Globus pallidus (tissue), 1 donor: ENCODE measurements at places on chromosomes 16 and 17.

DNA sequence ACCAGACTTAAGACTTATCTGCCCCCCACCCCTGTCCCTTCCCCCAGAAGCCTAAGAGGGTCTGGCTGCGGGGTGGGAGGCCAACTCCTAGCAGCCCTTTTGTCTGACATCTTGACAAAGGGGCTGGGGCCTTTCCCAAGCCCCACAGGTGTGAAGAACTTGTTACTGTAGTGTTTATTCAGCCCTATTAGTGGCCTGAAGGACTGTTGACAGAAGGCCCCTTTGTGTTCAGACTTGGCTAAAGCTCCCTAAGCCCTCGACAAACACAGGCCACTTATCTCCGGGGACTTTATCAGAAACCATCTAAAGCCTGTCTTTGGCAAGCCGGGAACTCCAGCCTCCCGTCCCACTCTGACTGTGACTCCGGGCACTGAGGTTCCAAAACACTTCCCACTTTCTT, 129.8 kb downstream of the NTN1 start:
- DNase-seq = peak; percentile 29

- DNase-seq = no peak
These were observed at the start of gene PRSS8 for GRCh38 chr16:31135535-31136286. Gene PRSS8, minus strand, starts transcription at chr16:31135727. Its CDS starts 229 bp downstream, at chr16:31135498.

- peak; percentile 86 for DNase-seq
These were observed 10.0 kb upstream of the MPRIP start for GRCh38 chr17:17032131-17032692.

GRCh38 chr16:88782454-88783390, 2.3 kb downstream of the PIEZO1 start:
- no peak for DNase-seq

- DNase-seq = no peak
These were observed 60.5 kb downstream of the ACSM2B start for GRCh38 chr16:20515688-20516090.

DNA sequence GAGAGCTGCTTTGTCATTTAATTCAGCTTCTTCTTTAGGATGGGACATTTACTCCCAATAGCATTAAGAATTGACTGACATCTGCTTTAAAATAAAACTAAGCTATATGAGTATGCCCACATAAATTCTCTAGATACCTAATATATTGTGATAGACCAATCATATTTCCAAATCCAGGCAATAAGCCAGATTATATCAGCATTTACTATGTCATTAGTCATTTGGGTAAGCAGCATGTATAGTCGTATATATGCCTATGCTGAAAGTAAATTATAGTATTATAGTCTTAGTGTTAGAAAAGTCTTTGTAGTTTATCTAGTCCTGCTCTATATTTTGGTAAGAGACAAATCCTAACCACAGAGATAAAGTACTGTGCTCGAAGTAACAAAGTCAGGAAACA, 958.1 kb downstream of the KCNJ2 start:
- no peak for DNase-seq

DNA sequence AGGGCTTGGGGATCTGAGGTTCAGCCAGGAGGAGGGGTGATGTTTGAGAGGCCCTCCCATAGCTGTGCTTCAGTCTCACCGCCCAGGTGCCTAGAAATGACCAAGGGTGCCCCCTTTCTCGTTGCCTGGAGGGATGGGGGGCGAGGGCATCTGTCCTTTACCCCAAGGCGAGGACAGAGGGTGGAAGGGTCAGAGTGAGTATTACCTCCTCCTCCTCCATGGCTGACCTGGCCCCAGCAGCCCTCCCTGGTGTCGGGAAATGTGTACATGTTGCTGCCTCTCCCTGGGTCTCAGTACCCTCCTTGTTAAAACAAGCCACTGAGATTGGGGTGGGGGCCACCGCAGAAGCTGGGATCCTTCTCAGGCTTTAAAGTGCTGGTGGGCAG, 2.4 kb downstream of the NECAB2 start:
- no peak for DNase-seq

- no peak for DNase-seq
These were observed 65.8 kb upstream of the ENDOV start for GRCh38 chr17:80349151-80349651.

- DNase-seq = no peak
These were observed 145.6 kb upstream of the CHMP6 start for GRCh38 chr17:80845863-80846671.

GRCh38 chr17:72906306-72906705, 186.2 kb downstream of the SLC39A11 start:
- DNase-seq = no peak

- no peak for DNase-seq
These were observed 41.5 kb downstream of the ABCC1 start for GRCh38 chr16:15990902-15991301.

DNA sequence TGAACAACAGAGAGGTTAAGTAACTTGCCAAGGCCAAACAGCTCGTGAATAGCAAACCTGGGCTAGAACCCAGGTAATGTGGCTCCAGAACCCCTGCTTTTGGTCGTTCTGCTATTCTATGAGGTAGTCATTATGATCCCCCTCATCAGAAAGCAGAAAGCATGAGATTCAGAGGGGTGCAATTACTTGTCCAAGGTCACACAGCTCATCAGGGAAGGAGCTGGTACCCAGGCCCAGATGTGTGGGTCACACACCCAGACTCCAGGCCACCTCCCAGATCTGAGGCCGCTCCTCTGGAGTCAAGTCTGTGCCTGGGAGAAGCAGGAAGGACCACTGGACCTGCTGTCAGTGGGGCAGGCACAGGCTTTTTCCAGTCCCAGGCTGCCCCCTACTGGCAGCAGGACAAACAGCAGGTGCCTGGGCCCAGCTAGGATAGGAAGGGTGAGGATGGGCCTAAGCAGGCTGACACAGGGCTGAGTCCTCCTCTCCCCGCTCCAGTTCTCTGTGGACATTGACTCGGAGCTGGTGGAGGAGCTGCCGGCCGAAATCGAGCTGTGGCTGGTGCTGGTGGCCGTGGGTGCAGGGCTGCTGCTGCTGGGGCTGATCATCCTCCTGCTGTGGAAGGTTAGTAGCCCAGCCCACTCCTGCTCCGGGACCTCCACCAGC, 7.8 kb upstream of the PDK2 start:
- DNase-seq = peak; percentile 34

DNA sequence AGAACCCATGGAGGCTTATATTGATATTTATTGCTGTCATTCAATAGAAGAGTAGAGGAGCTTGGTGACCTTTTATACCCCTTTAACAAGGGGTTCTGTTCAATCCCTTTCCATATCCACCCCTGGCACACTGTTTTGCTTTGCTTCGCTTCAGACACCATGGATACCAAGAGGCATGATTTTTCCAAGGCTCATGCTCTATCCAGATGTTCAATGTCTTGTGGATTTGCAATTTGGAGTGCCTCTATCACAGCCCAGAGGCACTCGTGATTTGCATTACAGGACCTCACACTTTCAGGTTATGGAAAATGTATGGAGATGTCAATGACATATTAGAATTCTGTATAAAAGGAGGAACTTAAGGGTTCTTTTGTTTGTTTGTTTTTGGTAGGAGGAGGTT, 21.5 kb downstream of the CFAP20 start:
- DNase-seq = no peak

GRCh38 chr17:50289991-50290702, 15.9 kb downstream of the TMEM92 start:
- DNase-seq = peak; percentile 35

GRCh38 chr17:47640076-47640475, 9.6 kb upstream of the KPNB1 start:
- DNase-seq = no peak

DNA sequence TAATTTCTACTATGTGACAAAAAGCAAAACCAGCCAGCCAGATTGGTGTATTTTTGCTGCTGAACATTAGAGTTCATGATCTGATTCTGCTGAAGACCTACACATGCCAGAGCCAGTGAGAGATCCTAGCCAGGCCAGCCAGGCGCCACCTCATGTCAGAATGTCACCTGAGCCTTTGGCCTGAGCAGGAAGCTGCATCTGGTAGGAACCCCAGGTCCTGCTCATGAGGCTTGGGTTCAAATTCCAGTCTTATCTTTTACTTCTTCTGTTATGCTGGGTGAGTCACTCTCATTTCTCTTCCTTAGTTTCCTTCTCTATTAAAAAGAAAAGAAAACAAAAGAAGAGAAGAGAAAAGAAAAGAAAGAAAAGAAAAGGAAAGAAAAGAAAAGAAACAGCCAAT, 585.1 kb upstream of the CDH5 start:
- no peak for DNase-seq

GRCh38 chr16:88202207-88202745, 180.5 kb upstream of the ZNF469 start:
- no peak for DNase-seq

DNA sequence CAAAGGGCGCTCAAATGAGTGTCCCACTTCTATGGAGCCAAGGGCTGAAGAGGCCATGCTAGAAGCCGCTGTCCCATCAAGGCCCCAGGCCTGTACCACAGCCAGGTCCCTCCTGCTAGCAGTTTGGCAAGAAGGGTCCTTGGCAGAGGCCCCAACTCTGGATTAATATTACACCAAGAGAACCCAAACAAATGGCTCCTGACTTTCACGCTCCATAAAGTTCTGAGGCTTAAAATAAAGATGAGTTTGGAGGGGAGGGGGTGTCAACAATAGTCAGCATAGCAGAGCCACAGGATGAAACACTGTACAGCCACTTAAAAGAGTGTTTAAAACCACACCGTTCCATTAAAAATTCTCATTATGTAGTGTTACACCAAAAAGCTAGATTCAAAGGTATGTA, 30.5 kb downstream of the CUEDC1 start:
- no peak for DNase-seq

DNA sequence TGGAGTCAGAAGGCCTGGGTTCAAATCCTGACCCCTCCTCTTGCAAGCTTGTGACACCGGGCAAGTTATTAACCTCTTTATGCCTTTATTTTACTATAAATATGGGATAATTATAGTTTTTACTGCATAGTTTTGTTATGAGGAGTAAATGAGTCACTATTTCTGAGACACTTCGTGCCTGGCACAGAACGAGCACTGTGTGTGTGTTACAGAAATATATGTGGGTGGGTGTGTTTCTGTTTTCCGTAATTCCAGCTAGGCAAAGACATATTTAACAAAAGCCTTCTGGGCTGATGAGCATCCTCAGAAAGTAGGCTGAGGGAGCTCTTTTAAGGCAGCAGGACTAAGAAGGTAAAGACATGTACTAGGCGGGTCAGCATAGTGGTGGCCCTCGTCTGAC, 417.9 kb downstream of the MAF start:
- DNase-seq = no peak

DNA sequence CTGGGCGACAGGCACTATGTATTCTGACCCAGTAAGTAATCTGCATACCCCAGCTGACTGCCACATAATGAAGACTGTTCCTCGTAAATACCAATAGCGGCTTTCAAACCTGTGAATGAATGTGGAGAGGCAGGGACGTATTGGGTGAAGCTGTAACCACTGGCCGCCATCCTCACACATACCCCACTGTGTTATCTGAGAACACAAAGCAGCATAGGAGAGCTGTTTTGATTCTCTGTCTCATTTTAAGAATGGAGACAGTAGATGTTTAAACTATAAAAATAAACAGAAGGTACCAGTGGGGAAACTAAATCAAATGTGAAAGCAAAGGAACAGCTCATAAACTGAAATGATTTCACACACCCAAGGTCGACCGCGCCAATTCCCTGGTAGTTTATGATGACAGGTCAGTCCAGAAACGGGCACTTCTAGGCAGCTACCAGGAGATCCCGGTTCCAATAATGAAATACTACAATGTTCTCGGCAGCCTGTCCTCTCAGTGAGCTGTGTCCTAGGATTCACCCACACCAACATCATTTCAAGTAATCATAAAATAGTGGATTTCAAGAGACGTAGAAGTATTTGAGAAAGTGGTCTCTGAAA, 109.7 kb downstream of the ADCY9 start:
- DNase-seq = no peak

DNA sequence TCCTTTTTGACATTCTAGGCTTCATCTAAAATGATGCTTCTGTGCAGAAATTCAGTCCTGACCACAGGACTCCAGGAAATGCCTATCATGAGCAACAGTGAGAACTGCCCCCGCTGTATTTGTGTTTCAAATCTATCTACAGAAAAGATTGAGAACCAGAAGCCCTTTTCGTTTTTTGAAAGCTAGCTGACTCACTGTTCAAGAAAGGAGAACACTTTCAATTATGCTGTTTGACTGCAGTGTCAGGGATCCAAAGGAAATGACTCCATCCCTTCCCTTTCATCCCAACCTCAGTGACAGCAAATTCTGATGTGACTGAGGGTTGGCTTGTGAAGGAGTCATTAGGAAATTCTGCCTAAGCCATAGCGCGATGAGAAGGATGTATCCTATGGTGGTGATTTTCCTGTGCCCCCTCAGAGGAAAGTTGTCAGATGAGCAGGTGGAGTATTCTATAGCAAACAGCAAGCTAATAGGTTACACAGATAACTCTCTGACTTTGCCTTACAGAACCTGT, 622.3 kb downstream of the TMEM114 start:
- no peak for DNase-seq

- DNase-seq = no peak
These were observed 8.1 kb upstream of the C1QL1 start for GRCh38 chr17:44976206-44976605.

DNA sequence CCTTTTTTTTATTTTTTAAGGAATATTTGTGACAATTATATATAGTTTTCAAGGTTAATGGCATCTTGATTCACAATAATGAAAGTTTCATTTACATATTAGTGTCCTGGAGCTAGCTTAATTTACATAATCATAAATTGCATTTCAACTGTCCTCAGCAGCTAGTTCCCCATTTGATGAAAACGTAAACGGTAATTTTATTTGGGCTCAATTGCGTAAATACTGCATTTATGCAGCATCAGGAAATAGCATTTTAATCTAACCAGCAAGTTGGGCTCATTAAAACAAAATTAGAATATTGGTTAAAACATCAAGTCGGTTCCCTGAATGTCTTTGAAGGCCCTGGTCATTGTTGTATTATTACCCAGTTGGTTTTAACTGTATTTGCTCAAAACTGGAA, 136.8 kb upstream of the CDH5 start:
- DNase-seq = no peak

- no peak for DNase-seq
These were observed 19.9 kb upstream of the DNAH17 start for GRCh38 chr17:78596871-78597764.

DNA sequence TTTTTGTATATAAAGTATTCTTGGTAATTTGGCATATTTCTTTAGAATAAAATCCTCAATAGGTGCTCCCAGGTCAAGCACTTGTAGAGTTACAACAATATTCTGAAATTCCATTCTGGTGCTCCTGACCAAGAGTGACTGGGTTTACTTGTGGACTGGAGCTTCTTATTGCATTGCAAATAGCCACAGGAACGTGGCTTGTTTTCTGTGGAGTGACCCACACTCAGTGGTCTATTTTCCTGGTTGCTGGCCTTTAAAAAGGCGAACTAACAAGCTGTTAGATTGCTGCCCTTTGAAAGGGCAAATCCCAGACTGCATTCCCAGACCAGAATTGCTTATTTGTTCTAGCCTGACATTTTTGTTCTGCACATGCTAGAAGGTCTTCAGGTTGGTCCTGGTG, 658.8 kb upstream of the GOT2 start:
- DNase-seq = no peak
